NCI-H226 (cell line): ENCODE measurements at places on chromosomes 5 and 9.
A peak's percentile ranks its signal among the peaks of the same experiment; 100 is the strongest.

DNA sequence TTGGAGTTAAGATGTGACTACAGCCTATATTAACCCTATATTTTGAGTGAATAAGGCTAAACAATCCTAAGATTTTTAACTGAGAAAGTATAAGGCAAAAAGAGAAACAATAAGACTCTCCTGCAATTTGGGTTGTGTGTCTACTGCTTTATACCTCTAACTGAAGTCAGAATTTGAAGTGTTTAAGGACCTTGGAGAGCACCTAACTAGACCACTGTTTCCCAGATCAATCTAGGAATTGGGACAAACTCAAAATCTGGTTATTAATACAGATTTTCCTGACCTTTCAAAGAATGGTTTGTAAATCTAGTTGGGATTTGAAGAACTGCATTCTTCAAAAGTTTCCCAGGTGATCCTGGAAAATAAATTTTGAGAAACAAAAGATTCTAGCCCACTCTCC is 42.1 kb downstream of the GABRA1 start:
- no peak for DNase-seq

GRCh38 chr5:9348401-9348996 is 197.4 kb downstream of the SEMA5A start:
- DNase-seq, result peak; percentile 86

- DNase-seq, result no peak
Observed at GRCh38 chr5:103866169-103866568, 303.6 kb upstream of the NUDT12 start.

GRCh38 chr9:86854898-86855523 is 92.3 kb downstream of the GAS1 start:
- peak; percentile 68 for DNase-seq

DNA sequence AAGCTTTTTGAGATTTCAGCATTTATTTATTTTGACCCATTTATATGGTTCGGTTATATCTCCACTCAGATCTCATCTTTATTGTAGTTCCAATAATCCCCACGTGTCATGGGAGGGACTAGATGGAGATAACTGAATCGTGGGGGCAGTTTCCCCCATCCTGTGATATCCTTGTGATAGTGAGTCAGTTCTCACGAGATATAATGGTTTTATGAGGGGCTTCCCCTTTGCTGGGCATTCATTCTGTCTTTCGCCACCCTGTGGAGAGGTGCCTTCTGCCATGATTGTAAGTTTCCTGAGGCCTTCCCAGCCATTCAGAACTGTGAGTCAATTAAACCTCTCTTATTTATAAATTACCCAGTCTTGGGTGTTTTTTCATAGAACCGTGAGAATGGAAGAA is 96.5 kb upstream of the PCSK1 start:
- no peak for DNase-seq

GRCh38 chr5:83973925-83974815 is 253.5 kb upstream of the HAPLN1 start:
- DNase-seq, result no peak

DNA sequence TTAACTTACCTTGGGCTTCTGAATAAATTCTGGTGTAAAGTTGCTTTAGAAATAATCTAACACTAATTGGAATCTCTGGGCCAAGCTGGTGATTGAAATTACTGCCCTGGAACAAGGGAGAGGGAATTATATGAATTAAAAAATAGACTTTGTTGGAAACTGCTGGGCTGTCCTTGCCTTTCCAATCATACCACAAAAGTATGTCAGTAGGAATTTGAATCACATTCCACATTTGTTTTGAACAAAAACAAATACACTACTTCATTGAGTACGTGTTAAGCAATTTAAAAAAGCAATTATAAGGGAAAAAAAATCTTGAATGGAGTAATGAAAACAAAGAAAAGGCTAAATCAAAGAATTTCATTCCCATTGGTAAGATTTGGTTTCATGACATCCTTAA is 102.5 kb upstream of the SREK1 start:
- no peak for DNase-seq

DNA sequence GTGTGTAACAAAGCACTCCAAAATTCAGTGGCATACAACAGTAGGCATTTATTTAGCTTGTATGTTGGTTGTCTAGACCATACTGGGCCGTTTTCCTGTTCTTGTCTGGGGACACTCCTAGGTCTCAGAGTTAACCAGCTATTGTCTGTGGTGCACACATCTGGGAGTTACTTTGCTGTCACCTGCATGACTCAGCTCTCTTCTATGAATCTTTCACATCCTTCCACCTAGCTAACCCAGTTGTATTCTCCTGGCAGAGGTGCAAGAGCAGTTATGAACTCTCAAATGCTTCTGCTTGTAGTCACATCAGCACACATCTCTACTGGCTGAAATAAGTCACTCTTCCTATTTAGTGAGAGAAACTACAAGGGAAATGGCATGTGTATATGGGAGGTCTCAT is 138.1 kb downstream of the BAAT start:
- no peak for DNase-seq

- no peak for DNase-seq
Observed at GRCh38 chr9:82152181-82152580, 163.6 kb downstream of the SPATA31D1 start.
